DMS79 treated with DMSO at 0.1 percent for 48 hours (cell line): ENCODE measurements at places on chromosomes 16 and 17.

- no peak for DNase-seq
Measured at GRCh38 chr16:17333229-17333628, 137.5 kb downstream of the XYLT1 start.

DNA sequence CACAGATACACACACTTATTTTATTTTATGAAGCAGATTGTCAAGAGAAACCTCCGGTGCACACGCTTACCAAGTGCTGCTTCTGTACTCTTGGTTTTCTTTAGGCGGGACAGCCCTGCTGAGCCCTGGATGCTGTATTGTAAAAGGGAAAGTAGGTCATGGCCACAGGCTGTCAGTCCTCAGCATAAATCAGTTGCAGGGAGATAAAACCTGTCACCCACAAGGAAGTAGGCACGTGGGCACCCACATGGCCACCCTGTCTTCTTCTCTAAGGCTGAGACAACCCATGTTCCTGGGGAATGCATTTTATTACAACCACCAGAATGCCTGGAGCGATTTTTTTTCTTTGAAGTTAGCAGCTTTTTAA, 59.3 kb downstream of the ASIC2 start:
- no peak for DNase-seq

GRCh38 chr16:85451641-85452363, 161.3 kb upstream of the GSE1 start:
- DNase-seq, result no peak

GRCh38 chr17:57876866-57877237, 27.0 kb upstream of the MRPS23 start:
- DNase-seq, result no peak

DNA sequence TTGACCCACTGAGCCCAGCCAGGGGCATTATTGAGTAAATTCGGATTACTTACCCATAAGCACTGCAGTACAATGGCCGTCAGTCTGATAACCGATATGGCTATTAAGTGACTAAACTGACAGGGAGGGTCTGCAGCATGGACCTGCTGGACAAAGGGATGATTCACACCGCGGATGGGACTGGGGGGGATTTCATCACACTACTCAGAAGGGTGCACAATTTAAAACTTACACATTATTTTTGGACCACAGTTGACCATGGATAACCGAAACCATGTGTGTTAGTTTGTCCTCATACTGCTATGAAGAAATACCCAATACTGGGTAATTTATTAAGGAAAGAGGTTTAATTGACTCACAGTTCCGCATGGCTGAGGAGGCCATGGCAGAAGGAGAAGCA, 106.5 kb downstream of the ABCC6 start:
- DNase-seq, result no peak

DNA sequence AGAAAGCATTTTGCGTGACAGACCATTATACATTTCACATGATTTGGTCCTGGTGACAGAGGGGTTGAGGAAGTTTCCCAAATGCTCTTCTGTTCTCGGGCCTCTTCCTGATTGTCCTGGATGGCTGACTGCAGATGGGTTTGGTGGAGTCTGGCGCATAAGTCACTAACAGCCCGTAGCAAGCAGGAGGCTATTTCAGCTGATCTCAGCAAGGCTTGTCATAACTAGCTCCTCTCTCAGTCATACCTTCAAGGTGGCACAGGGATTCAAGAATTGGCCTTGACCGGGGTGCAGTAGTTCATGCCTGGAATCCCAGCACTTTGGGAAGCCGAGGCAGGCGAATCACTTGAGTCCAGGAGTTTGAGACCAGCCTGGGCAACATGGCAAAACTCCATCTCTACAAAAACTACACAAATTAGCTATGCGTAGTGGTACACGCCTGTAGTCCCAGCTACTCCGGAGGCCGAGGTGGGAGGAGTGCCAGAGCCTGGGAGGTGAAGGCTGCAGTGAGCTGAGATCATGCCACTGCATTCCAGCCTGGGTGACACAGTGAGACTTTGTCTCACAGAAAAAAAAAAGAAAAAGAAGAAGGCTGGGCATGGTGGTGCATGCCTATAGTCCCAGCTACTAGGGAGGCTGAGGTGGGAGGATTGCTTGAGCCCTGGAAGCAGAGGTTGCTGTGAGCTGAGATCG, 68.9 kb upstream of the HAS3 start:
- DNase-seq, result no peak

- no peak for DNase-seq
Measured at GRCh38 chr17:40554646-40555295, 10.5 kb downstream of the CCR7 start.

GRCh38 chr17:35373534-35373983, at the start of gene SLFN11:
Gene SLFN11, minus strand, starts transcription at chr17:35373621. Its CDS starts 9,814 bp downstream, at chr17:35363807.
- DNase-seq, result peak; percentile 93

- DNase-seq, result no peak
Measured at GRCh38 chr17:8063761-8064534, 23.6 kb downstream of the ALOX12B start.

GRCh38 chr17:1907909-1908698, 78.3 kb downstream of the RPA1 start:
- no peak for DNase-seq

GRCh38 chr17:49755663-49756283, 8.2 kb downstream of the FAM117A start:
- peak; percentile 88 for DNase-seq

- DNase-seq, result no peak
Measured at GRCh38 chr16:30700971-30701370, 2.0 kb downstream of the SRCAP start.

- no peak for DNase-seq
Measured at GRCh38 chr16:24273508-24274182, 17.5 kb downstream of the CACNG3 start.

GRCh38 chr17:77849239-77849638, 109.3 kb upstream of the TNRC6C start:
- DNase-seq, result no peak

- DNase-seq, result no peak
Measured at GRCh38 chr16:27468941-27469531, 67.1 kb downstream of the IL21R start.

DNA sequence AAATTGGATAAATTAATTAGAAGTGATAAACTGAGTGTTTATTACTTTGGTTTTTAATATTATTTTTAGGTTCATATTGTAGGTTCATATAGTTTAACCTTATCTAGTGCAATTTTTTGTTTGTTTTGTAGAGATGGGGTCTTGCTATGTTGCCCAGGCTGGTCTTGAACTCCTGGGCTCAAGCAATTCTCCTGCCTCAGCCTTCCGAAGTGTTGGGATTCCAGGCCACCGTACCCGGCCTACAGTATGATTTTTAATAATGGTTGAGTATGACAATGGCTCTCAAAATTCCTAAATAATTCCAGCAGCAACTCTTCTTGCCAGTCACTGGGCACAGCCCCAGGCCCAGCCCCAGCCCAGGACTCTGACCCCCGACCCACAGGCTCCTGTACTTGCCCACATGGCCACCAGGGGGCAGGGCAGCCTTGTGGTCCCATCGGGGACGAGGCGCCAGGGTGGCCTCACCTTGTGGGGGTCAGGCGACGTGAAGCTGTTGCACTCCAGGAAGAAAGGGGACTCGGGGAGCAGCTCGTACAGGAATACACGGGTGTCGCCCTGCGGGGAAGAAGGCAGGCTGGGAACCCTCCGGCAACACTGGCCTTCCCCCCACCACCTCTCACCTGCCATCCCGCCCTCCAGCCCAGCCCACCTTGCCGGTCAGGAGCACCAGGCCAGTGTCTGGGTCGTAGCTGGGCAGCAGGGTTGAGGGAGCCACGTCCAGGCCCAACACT, 7.9 kb upstream of the PAM16 start:
- DNase-seq, result no peak

DNA sequence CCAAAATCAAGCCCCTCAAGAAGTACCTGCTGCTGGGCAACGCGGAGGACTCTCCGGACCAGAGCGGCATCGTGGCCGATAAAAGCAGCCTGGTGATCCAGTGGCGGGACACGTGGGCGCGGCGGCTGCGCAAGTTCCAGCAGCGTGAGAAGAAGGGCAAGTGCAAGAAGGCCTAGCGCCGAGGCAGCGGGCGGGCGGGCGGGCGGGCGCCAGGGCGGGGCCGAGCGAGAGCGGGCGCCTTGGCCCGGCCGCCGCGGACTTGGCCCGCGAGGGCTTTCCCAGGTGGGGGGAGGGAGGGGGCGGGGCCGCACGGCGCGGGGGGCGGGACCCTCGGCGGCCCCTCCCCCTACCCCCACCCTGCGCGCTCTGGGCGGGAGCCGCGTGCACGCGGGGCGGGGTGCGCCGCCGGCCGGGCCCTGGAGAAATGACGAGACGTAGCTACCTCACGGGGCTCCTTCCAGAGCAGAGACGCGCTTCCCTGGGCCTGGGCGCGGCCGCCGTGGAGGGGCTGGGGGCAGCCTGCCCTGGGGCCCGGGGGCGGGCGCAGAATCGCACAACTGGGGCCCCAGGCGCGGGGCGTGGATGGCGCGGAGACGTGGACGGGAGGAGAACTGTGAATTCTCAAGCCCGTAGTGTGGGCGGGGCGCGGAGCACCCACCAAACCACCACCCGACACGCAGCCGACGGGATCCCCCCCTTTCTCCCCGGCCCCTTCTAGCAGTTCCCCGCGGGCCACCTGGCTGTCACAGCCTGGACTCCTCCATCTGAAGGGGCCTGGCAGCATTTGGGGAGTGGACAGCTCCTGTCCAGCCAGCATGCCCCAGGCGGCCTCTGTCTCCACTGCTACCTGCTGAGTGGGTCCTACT, 218.7 kb downstream of the NTN1 start:
- DNase-seq, result no peak

GRCh38 chr16:47995354-47995753, 160.4 kb downstream of the ABCC12 start:
- DNase-seq, result no peak

- peak; percentile 35 for DNase-seq
Measured at GRCh38 chr16:22321340-22322001, 24.3 kb downstream of the POLR3E start.

DNA sequence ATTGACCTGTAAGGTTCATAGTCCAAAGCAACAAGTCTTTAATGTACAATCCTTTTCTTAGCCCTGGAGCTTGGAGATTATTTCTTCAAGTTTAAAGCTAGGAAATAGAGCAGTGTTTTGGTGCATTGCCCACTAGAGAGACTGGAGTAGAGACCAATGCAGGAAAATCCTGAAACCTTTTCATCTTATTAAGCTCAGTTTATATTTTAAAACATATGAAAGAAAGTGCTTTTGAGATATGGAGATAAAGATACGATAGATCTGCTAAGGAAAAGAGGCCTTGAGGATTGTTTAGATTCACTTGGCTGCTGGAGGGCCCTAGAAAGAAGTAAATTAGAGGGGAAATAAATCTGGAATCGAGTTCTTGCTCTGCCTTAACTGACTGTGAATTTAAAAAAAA, 212.0 kb downstream of the GRIN2A start:
- DNase-seq, result no peak

DNA sequence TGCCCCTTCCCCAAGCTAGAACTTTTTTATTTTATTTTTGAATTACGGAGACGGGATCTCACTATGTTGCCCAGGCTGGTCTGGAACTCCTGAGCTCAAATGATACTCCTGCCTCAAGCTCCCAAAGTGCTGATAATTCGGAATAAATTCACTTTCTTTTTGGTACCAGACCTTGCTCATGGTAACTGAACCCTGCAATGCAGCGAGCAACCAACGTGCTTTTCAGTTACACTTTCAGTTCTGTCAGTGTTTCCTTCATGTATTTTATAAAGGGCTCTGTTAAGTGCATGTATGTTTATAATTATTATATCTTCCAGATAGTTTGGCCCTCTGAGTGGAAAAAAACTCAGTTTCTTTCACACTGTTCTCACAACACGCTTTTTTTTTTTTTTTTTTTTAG, 13.9 kb downstream of the C16orf96 start:
- no peak for DNase-seq

DNA sequence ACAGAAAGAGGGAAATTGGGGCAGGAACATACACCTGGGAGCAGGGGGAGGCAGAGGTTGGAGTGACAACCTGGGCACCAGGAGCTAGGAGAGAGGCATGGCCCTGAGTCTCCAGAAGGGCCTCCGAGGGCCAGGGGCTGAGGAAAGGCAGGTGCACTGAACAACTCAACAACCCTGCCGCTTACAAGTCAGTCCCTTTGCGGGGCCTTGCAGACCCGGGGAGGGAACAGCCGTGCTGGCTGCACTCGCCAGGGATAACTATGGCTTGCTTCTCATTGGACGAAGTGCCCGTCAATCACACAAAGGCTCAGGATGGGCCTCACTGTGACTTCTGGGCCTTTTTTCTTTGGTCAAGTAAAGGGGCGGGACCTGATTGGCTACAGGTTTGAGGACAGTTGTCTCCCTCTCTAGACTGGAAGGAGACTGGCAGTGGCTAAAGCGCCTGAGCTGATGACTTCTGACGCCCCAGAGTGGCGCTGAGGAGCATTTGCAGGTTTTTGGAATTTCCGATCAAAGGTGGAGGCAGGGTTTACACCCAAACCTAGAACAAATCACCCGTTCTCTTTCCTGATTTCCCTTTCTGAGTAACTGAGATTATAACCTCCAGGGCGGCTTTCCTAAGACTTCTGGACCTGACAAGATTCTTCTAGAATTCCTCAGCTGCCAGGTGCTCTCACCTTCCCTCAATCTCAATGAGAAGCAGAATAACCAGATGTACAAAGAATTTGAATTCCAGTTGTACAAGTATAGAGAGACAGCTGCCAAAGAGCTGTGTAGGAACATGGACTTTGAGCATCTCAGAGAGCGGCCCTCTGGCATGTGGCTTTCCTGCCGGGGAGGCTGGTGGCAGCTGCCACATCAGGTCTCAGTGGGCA, 27.6 kb upstream of the ST6GALNAC2 start:
- DNase-seq, result no peak

GRCh38 chr16:31529937-31530312, 2.2 kb downstream of the AHSP start:
- no peak for DNase-seq

GRCh38 chr17:14089179-14089578, 19.9 kb downstream of the COX10 start:
- DNase-seq, result no peak
